ENCODE measurements at places on chromosomes 2 and 18.

DNA sequence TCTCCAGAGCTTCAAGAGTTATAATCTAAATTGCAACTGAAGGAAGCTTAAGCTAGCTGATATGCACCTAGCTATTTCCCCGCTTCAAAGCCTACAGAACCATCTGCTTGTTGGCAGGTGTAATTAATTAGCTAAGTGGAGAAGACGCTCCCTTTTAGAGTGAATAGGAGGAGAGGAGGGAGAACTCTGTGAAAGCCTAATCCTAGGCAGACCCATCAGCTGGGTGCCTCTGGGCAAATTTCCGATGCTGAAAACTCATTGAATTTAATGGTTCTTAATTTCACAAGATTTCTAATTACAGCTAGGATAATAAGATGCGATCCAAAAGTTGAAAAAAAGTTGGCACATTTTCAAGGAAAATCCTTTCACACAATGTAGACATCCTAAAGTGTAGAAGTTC is 735.9 kb downstream of the ERBB4 start:
- no peak for DNase-seq

- no peak for DNase-seq
Observed at GRCh38 chr18:11343096-11343495, 193.7 kb upstream of the PIEZO2 start.

GRCh38 chr2:98469862-98470544 is 25.3 kb downstream of the INPP4A start:
- DNase-seq: no peak

- no peak for DNase-seq
Observed at GRCh38 chr2:101627285-101628029, 70.0 kb upstream of the MAP4K4 start.
